ENCODE measurements at places on chromosomes 3 and 15. TPM values are rescaled to one million over a fixed set of nuclear protein-coding genes. Genes with fewer than 3 reads are reported as not detected.

The CALML4 gene
- total RNA-seq = 10.3 TPM

The P3H2 gene
- not detected for total RNA-seq

The ILDR1 gene
- not detected for total RNA-seq

The MYH15 gene
- 0.26 TPM for total RNA-seq

The PLIN1 gene
- 0.79 TPM for total RNA-seq

DNA sequence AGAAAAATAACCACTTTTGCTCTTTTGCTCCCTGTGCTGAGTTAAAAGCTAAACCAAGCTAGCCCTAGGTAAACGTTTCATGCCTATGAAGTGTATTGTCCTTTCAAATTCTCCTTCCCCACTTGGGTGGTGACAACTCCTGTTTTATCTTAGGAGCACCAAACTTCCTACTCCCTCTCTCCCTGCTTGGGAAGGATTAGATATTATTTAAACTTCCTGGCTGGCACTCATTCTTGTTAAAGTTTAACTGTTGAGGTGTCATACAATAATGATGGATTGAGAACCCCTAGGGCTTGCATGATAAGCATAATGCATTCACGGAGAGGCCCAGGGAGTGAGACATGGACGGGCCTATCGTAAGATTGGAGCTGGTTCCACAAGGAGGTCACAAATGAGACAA lies 29.5 kb downstream of the B4GALT4 start:
- DNase-seq = no peak

GRCh38 chr3:11995120-11995519 lies 9.1 kb upstream of the SYN2 start:
- no peak for DNase-seq

- DNase-seq = no peak
Observed at GRCh38 chr3:126765187-126766069, 61.4 kb downstream of the CHCHD6 start.

GRCh38 chr3:139388821-139389551 lies 461 bp downstream of the COPB2 start:
- no peak for DNase-seq

- DNase-seq = no peak
Observed at GRCh38 chr3:126081618-126082361, 2.1 kb downstream of the SLC41A3 start.

- no peak for DNase-seq
Observed at GRCh38 chr3:17936736-17937480, 194.5 kb upstream of the TBC1D5 start.

GRCh38 chr3:31755926-31756658 lies 223.4 kb downstream of the STT3B start:
- DNase-seq = no peak

DNA sequence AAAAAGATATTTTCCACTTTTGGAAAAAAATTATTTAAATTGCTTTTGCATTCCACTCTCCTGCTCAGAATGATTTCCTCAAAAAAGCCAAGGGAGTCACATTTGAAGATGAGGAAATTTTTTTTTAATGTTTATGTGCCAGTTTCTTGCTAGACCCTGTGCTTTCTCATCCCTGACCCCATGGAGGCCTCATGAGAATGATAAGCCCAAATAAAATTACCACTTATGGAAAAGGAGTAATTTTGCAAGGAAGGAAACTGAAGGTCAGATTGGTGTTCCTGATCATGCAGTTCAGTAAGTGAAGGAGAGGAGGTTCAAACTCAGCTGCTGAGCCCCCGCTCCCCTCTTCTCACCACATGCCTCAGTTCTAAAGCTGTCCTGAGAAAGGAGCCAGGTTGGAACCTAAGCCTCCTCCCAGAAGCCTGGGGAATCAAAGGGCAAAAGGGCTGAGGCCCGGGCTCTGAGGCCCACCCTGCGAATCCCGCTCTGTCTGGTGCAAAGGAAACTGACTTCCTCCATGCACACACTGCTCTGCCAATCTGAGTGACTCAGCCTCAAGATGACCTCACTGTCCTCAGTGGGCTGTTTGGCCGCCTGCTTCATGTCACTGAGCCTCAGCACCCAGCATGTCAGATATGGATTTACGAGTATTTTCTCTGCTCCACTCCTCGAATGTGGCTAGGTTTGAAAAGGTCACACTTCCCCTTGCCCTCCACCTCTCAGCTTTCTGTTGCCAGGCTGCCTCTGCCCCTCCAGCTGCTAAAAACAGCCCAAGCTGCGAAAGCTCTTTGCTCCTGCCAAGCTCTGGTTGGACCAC lies 56.9 kb upstream of the FLNB start:
- no peak for DNase-seq

DNA sequence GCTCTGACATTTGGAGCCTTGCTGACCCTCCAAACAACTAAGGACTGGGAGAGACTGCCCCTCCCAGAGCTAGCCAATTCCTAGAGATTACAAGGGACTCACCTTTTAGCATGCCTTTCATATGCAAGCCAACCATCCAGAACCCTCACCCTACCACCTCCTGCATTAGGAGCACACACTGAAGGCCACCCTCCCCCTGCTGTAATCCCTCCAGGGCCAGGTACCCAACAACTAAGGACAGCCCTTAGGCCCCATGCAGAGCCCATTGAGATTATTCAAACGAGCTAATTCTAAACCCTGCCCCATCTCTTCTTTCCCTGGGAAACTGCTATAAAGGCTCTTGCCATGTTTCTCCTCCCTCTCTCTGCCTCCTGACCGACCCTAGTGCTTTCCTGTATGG lies 352.6 kb downstream of the ERC2 start:
- no peak for DNase-seq

DNA sequence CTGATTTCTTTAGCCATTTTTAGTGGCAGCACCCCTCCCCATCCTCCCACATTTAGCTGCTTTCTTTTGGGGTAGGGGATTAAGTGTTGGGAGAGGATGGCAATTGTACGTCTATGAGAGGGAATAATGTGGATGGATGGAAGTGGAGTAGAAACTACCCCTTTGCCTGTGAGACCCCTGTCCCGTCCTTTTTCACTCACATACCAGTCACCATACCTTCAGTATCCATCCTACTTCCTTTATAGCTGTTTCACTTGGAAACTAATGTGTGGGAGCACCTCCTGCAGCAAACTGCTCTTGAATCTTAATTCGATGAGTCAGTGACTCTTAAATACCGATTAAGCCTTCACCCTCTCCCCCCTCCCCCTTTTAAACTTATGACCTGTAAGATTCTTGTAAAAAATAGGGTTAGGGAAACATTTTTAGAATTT lies 730 bp downstream of the SPRED1 start:
- DNase-seq = no peak

GRCh38 chr3:187900993-187901755 lies 155.9 kb upstream of the BCL6 start:
- DNase-seq = no peak

GRCh38 chr3:73107676-73108187 lies 46.3 kb downstream of the EBLN2 start:
- no peak for DNase-seq

DNA sequence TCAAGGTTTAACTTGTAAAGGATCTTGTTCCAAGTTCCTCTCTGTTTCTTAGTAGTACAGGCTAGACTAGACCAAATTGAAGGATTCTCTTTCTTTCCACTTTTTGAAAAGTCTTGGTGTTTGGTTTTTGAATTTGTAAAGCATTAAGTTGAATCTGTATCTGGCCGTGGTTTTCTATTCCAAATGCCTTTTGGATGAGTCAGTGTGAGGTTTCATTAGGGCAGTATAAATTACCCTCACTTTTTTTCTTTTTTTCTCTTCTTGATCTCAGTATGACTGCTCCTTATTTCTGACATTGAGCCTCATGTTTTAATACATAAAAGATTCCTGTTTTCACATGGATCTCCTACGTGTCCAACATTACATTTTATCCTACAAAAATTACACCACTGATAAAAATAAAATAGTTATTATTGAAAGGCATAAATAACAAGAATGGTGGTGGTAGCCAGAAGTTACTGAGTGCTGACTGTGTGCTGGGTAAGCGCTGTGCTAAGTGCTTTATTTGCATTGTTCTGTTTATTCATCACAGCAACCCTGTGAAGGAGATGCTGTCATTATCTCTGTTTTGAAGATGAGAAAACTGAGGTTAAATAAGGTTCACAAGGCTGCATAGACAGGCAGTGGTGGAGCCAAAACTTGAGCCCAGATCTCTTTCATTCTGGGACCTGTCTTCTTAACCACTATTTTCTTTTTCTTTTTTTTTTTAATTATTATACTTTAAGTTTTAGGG lies 48.3 kb downstream of the MITF start:
- no peak for DNase-seq

- no peak for DNase-seq
Observed at GRCh38 chr3:184440151-184440550, 60.3 kb downstream of the CHRD start.

Data from activated naive CD8-positive, alpha-beta T cell treated with anti-CD3 and anti-CD28 coated beads, Interleukin-2, amount 10 ng/mL, durations not matched to agents 7 days and 5 days (primary cell).